NCI-H187 (cell line): ENCODE measurements at places on chromosomes 16 and 17.
A peak's percentile ranks its signal among the peaks of the same experiment; 100 is the strongest.

- DNase-seq = no peak
Observed at GRCh38 chr17:13287226-13287625, 269.4 kb upstream of the ELAC2 start.

DNA sequence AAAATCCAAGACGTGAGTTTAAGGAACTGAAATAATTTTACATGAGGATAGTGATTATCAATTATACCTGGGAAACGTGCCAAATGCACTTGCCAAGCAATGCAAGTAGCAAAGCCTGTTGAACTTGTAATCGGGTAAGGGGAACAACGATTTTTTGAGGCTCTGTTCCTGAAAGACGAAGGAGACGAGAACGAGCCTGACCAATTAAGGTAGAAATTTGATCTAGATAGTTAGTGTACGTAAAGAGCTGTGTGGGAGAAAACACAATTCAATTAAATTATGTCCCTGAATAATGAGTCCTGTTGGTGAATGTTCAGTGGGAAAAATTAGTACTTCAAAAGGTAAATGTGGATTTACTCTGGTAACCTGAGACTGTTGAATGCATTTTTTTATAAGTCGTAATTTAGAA, 17.7 kb upstream of the KCTD5 start:
- DNase-seq = no peak

DNA sequence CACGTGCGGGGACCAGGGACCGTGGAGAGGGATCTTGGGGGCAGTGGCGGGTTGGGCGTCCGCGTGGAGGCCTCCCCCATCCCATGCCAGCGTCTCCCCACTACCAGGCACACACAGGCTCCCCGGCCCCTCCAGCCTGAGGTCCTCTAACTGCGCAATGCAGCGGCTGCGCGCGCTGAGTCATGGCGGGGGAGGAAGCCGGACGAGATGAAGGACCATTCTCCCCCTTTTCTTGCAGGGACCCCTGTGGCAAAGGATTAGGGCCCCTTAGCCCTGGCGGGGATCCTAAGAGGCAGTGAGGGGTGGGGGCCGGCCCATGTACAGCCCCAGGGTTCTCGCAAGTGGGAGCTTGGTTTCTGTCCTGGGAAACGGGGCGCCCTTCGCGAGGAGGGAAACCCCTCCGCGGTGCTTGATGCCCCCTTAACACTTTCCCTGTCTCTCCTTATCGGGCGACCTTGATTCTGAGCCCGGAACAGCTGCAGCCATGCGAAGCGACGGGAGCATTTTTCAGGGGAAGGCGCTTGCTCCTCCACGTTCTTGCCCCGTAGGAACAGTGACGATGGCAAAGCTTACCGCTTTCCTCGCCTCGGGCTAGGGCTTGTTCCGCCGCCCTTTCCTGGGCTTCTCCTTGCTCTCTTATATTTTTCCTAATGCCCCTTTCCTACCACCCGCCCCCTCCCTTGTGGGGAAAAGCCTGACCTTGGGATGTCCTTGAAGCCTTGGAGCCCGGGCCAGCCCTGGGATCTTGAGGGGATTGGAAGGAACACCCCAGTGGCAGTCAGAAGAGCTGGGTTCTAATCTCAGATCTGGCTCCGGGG, 592 bp downstream of the ALDOA start:
- no peak for DNase-seq

DNA sequence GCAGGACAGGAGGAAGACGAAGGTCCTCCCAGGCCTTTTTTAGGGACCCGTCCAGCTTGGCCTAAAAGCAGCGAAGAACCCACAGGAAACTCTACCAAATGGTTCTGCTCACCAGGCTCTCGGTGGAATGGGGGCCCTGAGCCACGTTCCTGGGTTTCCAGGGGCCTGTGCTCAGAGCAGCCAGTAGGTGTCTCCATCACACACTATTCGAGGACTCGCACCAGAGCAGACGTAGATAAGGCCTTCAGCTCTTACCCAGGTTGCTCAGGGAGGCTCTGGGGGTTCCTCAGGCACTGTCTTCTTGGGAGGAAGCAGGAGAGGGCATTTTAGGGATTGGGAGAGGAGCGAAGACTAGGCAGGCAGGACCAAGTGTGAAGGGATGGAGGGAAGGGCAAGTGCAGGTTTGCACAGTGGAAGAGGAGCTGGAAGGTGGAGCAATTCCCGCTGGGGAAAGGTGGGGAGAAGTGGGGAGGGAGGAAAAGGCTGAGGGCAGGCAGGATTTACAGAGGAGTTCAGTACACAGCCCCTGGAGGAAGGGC, 157.1 kb downstream of the RGS9 start:
- DNase-seq = peak; percentile 39

DNA sequence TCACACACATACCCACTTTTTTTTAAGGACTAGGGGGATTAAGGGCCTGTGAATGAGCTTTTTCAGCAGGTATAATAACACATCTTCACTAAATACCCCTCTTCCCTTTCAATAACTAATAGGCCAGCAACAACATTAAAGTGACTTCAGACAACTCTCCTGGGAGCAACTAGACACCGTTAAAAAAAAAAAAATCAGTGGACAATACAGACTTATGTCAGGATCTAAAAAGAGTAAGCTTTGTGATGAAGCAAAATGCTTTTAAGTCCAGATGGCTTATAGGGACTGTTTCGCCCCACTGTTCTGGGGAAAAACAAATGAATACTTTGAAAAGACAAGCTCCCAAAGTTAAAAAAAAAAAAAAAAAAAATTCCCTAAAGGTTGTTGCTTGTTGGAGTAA, 29.0 kb downstream of the SPAG9 start:
- no peak for DNase-seq

- DNase-seq = peak; percentile 14
Observed at GRCh38 chr16:456891-457483, 31.5 kb downstream of the RAB11FIP3 start.

DNA sequence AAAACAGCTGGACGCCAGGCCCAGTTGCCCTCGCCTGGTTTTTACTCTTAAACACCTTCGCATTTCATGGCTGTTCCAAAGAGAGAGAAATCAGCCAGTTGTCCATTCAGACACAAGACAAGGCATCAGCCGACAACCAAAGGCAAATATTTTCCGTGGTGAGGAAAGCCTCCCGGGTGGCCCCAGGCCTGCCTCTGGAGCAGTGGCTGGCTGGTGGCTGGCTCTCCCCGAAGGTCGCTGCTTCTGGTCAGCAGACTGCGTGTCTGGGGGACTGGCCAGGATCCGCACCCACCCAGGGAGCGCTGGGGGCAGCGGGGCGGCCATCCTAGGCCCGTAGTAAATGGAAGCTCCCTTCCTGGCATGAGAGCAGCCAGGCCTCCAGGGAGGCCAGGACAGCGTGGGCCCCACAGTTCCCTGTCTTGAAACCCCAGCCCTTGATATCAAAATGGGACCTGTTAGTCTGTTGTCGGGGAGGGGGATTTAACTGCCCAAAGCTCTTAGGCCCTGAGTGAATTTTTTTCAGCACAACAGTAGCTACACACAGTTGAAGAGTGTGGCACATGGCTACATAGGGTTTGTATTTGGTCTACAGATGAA, 57.7 kb downstream of the SREBF1 start:
- no peak for DNase-seq

GRCh38 chr16:11308493-11309283, 27.6 kb upstream of the PRM1 start:
- peak; percentile 41 for DNase-seq

DNA sequence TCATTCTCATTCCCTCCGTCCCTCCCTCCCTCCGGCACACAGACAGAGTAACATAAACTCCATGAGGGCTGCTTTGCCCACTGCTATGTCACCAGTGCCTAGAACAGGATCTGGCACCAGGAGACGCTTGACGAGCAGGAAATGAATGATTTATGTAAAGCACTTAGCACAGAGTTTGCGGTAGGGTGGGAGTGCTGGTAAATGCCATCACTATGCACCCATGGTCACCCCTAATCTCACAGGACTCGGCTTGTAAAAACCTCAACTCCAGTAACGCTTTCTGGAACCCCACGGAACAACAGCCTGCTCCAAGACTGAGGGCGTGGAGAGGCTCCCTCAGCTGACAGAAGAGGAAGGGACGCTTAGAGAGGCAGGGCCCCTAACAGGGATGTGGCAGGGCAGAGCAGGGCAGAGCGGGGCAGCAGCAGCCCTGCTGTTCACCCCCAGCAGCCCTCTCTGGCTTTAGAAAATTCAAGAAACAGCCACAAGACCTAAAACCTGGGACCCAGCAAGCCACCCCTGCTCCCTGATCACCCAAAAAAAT, 156.9 kb downstream of the C16orf78 start:
- no peak for DNase-seq

GRCh38 chr17:59565959-59566324, 532 bp downstream of the DHX40 start:
- no peak for DNase-seq

DNA sequence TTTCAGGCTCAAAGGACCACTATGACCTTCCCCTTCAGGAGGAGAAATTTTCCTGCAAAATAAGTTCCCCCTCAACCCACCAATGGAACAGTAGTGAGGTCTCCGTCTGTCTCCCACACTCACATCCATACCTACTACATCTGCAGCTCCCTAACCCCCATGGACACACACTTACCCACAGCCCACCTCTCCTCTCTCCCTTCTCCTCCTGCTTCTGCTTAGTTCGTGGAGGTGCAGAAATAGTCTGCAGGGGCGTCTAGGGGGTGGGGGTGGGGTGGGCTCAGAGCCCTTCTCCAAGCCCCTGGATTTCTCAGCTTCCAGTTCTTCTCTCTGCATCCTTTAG, 8.9 kb downstream of the HOXB4 start:
- no peak for DNase-seq

DNA sequence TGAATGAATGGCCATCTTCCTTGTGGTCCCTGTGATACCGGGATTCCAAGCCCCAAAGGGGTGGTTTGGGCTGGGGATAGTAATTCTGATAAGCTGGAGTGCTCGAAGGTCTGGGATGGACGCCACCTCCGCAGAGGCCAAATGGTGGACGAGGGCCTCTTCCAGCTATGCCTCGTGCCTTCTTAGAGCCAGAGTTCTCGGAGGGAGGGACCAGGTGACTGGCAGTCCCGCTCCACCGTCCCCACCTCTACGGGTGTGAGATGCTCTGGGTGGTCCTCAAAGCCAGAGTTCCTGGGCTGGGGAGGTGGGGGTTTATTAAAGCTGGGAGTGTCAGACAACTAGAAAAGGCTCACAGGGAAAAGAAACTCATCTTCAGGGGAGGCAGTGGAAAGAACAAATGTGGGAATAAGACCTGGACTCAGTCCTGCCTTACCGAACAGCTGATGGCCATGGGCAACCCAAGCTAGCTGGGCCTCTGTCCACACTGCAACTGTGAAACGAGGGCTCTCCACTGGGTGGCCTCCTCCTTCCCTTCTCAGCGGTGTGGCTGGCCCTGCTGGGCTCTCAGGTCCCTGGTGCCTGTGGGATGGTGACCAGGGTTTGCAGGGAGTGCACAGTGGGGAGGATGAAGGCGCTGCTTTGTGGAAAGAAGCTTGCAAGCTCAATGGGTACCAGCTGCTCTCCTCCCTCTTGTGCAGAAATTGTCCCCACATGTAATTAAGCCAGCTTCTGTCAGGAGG, 75.2 kb downstream of the N4BP1 start:
- no peak for DNase-seq

DNA sequence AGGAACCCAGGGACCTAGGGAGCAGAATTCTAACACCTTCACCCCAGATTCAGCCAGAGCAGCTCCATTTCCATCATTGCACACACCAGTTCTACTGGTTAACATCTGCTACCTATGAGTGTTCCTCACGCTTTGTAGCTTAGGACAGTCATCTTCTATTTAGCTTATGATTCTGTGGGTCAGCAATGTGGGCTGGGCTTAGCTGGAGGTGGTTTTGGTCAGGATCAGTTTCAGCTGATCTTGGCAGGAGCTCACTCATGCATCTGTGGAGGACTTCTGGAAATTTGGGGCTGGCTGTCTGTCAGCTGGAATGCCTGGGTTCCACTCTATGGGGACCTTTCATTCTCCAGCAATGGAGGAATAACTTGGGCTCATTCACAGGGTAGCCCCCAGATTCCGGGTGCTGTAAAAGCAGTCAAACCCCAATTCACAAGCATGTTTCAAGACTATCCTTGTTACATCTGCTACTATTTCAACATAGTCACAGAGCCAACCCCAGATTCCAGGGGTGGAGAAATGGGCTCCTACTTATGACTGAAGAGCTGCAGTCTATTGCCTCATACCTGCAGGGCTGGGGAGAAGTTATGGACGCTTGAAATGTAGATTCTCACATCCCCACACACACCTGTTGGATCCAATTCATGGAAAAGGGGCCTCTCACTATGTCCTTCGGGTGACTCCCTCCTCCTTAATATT, 3.4 kb upstream of the HP start:
- no peak for DNase-seq

- DNase-seq = no peak
Observed at GRCh38 chr16:31427441-31428278, 500 bp downstream of the COX6A2 start.

DNA sequence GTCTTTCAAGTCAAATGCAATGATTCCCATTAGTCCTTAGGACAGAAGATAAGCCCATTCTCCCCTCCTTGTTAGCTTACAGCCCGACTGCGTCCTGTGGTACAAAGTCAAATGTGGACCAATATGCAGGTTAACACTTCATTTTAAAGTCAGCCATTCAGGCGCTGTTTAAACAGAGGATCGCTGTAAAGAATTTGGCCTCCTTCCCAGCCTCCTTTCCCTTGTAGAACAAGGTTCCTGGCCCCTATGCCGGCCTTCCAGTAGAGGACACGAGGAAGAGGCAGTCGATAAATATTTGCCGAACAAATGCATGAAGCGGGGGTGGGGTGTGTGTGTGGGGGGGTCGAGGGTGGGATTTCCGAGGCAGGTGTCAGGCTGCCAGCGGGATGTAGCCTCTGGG, 4.3 kb downstream of the SDK2 start:
- DNase-seq = no peak
